ENCODE measurements at places on chromosomes 4 and X.

DNA sequence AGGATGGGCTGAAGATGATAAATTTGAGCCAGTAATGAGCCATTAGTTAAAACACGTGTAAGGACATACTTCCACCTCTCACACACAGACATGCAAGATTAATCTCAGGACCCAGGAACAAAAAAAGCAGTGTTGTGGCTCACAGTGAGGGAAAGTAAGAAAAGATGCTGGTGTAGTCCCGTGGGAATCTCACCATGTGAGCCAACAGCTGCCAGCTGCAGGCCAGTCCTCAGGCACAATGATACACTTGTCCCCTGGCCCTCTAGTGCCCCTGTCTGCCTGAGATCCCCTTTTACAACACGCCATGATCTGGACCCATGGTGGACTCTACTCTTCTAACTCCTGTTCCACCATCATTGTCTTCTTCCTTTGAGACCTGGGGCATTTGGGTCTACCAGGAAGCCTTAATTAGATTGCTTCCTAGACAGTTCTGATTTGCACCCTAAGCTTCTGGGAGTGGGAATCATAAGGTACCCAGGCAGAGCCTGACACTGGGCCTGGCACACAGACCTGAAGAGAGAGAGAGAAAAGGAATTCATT lies 194.7 kb downstream of the STIM2 start:
- no peak for DNase-seq

DNA sequence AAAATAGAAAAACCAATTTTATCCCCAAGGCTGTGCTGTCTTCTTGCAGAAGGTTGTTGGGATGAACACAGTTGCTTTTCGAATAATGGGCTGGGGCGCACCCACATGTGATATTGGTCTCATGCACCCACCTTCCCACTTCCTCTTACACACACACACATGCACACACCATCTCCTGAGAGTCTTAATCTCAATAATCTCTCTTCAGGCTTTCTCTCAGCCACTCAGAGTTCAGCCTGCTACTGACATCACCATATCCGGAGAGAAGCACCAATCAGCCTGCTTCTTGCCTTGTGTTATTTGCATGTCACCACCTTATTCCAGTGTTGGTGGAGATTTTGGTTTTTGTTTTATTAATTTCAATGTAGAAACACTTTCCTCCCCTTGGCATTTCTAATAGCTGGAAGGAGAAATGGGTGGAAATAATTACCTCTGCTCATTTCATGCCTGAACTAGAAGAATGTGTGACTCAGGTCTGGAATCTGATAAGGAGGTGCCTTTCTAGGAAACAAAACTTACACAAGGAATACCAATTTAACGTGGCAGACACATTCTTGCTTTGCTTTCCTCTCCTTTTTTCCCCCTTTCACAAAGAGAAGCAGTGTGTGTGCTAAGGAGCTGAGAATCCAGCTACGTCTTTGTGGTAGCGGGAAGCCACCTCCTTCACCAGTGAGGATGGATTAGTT lies 400.2 kb downstream of the MID1IP1 start:
- DNase-seq, result no peak

- no peak for DNase-seq
These were observed 559.7 kb upstream of the FAT1 start for GRCh38 chr4:187283201-187283955.

GRCh38 chr4:168662297-168662984 lies 165.6 kb downstream of the PALLD start:
- no peak for DNase-seq

- no peak for DNase-seq
These were observed 23.6 kb downstream of the CPZ start for GRCh38 chr4:8615921-8616787.

DNA sequence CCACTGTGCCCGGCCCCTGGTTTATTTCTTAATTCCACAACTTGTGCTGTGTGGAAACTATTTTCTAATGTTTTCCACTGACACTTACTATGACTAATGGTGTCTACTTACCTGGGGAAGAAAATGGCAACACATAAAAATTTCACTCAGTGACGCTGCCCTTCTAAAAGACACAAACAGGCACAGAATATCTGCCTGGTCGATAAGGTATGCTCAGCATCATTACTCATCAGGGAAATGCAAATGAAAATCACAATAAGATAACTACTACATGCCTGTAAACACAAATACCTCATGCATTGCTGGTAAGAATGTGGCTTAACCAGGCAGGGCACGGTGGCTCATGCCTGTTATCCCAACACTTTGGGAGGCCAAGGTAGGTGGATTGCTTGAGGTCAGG lies 61.6 kb downstream of the UBE2K start:
- DNase-seq, result no peak

- DNase-seq, result no peak
These were observed 15.1 kb upstream of the REPS2 start for GRCh38 chrX:16931371-16931770.

- DNase-seq, result no peak
These were observed 49.8 kb downstream of the DLG3 start for GRCh38 chrX:70494441-70494840.

- no peak for DNase-seq
These were observed 156.8 kb downstream of the GRXCR1 start for GRCh38 chr4:43049326-43049725.

- no peak for DNase-seq
These were observed 9.1 kb downstream of the PPAT start for GRCh38 chr4:56426273-56426672.

DNA sequence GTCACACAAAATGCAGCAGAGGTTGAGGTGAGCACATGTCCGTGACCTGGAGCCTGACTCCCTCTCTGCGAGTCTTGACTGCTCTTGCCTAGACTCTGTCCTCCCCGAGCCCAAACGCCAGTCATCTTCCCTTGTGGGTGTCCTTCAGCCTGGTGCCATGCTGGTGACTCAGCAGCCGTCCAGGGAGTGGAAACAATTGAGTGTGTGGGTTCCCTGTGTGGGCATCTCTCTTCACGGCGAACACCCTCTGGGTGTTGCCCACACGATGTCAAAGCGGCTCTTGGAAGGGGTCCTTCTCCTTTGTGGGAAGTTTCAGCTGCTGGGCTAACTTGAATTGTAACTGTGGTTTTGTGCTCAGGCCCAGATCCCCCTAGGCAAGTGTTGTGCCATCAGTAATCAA lies 17.5 kb upstream of the MSANTD1 start:
- no peak for DNase-seq

- no peak for DNase-seq
These were observed 25.9 kb upstream of the SMARCAD1 start for GRCh38 chr4:94181815-94182214.

DNA sequence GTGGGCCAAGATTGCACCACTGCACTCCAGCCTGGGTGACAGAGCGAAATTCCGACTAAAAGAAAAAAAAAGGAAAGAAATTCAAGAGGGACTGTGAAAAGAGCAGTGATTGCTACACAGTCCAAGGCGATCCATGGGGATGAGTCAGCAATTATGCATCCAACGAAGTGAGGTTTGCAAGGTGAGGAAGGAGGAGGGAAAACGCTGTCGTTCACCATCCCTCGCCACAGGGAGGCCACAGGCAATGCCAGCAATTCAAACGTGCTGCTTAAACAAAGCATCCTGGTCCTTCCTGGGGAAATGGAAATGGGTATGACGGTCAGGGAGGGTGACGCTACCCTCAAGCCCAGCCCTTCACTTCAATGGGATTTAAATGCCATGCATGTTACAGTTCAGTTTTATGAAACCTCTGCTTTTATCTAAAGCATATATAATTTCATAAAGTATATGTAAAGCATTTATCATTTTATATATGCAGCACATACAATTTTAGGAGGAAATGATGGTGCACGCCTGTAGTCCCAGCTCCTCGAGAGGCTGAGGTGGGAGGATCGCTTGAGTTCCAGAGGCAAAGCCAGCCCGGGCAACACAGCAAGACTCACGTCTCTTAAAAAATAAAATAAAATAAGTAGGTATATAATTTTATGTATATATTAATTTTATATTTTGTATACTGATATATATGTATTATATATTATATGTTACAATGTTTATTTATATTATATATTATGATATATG lies 108.7 kb downstream of the DHRSX start:
- no peak for DNase-seq

- no peak for DNase-seq
These were observed 69.7 kb downstream of the STARD8 start for GRCh38 chrX:68717196-68717595.

GRCh38 chr4:40335525-40335894 lies 377 bp downstream of the CHRNA9 start:
- no peak for DNase-seq

DNA sequence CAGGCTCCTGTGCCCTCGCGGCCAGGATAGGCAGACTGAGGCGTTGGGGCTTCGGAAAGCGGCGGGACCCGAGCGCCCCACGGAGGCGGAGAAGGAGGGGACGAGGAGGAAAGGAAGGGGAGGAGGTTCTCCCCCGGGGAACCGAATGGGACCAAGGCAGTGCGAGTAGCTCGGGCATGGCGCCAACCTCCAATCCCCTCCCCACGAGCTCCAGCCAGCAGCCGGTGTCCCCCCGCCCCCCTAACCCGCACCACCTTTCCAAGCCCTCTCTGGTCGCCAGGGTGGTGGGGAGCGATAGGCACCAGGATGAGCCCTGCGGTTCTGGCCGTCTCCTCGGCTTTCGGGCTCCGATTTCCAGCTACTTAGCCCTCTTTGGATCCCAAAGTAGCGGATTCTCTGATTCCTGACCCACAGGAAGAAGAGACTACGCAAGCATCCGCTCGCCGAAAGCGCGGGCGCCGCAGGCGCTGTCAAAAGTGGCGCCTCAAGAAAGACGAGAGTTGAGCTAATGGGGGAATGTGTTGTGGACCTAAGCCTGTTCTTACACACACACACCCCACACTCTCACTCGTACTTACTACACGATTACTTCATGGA lies 15.2 kb upstream of the ZIC3 start:
- no peak for DNase-seq

DNA sequence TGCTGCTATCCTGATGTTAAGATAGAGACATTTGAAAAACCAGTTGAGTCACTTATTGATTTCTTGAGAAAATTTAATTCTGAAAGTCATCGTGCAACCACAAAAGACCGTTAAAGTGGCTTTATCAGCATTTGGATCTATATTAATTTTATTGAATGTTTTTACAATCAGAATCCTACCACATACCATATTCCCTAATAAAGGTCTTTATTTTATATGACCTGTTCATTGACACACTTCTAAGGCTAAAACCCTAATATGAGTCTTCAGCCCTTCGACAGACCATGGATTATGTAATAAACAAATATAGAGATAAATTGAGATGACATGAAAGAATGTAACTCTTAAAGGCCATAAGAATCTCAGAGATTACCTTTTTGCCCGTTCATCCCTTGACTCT lies 68.1 kb downstream of the BANK1 start:
- DNase-seq, result no peak

GRCh38 chrX:38277136-38277535 lies 50.2 kb downstream of the RPGR start:
- no peak for DNase-seq

DNA sequence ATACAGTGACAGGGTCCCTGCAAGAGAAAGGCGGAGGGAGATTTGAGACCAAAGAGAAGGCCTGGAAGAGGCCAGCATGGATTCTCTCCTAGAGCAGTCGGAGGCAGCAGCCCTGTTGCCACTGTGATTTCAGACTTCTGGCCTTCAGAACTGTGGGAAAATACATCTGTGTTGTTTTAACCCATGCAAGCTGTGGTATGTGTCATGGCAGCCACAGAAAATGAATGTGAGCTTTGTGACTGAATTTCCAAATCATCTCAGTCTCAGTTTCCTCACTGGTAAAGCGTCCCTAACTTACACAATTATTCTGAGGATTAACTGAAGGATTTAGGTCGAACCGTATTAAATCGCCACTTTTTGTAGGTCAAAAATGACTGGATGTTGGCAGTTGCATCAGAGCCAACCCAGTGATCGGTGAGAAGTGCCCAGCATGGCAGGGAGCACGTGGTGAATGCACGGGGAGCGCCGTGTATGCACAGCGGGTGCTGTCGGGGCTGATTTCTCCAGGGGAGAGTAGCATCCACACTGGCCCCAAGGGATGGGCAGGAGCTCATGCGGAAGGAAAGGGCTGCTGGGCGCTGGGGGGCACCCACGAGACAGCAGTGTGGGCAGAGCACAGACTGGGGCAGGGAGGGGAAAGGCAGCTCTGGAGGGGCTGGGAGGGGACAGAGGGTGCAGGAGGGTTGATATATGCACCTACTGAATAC lies 23.8 kb upstream of the NSG1 start:
- no peak for DNase-seq

DNA sequence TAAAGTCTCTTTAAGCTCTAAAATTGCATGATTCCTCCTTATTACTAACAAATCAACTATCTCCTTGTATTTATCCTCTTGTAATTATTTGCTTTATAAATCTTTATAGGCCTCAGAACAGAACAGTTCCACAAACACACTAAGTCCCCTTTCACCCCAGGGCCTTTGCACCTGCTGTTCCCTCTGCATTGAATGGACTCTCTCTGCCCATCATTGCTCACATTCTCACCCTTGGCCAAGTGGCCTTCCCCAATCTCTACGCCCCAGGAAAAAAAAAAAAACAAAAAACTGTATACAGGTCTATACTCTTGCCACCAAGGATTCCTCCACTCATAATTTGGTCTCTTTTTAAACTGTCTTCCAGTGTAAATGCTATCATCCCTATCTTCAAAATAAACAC lies 53.7 kb downstream of the TEC start:
- no peak for DNase-seq

- DNase-seq, result no peak
These were observed 91.1 kb downstream of the SEL1L3 start for GRCh38 chr4:25771672-25772071.

DNA sequence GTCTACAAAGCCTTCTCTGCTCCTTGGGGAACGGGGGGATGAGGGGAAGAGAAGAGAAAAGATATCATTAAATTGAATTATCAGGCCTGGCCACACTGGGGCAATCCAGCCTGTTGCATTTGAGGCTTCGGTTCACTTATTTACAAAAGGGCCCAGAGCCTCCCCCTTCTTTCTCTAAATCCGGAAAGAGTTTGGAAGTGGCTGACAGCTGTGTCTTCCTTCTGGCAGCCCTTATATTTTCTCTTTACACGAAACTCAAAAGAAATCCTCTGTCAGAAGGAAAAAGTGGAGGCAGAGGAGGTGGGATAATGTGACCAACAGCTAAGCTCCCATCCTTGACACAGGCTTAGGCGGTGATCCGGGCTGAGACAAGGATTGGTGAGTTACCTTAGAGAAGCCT lies 158.3 kb upstream of the TAPT1 start:
- DNase-seq, result no peak

DNA sequence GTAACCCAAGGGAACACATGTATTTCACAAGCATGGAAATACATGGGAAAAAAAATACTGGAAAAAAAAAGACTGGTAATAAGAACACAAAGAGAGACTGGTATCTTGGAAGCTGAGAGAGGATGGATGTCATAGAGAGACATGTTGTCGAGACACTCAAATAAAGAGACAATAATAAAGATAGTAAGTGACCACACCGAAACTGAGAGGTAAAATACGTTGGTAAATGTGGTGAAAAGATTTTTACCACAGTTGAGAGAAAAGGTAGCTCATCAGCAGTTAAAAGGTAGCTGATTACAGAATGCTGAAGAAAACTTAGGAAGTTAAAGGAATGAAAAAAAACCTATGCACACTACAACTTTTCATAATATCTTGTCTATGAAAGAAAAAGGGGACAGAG lies 81.1 kb downstream of the ARAP2 start:
- DNase-seq, result no peak

GRCh38 chr4:8585186-8585585 lies 5.0 kb downstream of the GPR78 start:
- DNase-seq, result no peak

Measured in activated T-cell treated with anti-CD3 and anti-CD28 coated beads for 24 hours (primary cell).